ENCODE measurements at places on chromosomes 6 and 20. TPM values are rescaled to one million over a fixed set of nuclear protein-coding genes. Genes with fewer than 3 reads are reported as not detected.
A peak's percentile ranks its signal among the peaks of the same experiment; 100 is the strongest.

Gene CRISP2
- total RNA-seq, result not detected

Gene TPD52L2
- 96.3 TPM for total RNA-seq

DNA sequence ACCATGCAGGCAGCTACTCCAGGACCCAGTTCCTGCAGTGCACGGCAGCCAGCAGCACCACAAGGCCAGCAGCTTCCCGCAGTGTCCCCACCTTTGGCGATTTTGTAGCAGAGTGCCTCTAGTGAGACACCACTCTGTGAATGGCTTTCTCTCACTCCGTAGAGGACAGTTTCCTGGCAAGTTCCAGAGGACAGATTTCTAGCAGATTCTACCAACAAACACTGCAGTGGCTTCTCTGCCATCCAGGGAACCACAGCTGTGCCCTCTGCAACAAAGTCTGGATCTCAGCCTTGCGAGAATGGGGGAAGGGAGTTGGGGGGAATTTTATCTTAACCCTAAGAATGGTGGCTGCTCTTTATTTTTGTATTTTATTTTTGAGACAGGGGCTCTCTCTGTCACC is 28.7 kb downstream of the SNHG17 start:
- no peak for DNase-seq

- DNase-seq, result no peak
Measured at GRCh38 chr6:6771224-6771945, 182.9 kb downstream of the LY86 start.

Gene OPN5
- not detected for total RNA-seq

GRCh38 chr6:123316733-123317323 is 319.9 kb downstream of the TRDN start:
- DNase-seq, result peak; percentile 35

GRCh38 chr6:139256087-139256486 is 35.7 kb downstream of the TXLNB start:
- DNase-seq, result no peak

- no peak for DNase-seq
Measured at GRCh38 chr6:110784610-110784979, 30.7 kb downstream of the CDK19 start.

DNA sequence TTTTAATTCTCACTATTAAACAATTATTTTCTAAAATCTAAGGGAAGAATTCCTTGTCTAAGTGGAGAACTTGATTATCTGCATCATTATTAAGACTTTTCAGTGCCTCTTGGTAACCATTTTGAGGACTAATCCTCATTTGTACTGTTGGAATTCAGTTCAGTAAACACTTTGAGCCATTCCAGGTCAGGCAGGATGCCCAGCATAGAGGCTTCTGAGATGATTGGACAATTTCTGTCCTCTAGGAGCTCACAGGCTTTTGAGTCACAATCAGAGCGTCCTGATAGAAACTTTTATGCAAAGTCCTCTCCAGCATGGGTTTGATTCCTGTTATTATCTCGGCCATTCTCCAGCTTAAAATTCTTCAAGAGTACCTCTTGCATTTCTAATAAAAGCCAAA is 1304.6 kb downstream of the EPHA7 start:
- DNase-seq, result no peak

Gene LBP
- under 0.01 TPM for total RNA-seq

Gene TOX2
- total RNA-seq, result 1.7 TPM

Gene MYB
- not detected for total RNA-seq

Gene DOK5
- total RNA-seq, result 0.20 TPM

GRCh38 chr20:43590036-43590391 is 723 bp upstream of the IFT52 start:
- peak; percentile 3 for DNase-seq

DNA sequence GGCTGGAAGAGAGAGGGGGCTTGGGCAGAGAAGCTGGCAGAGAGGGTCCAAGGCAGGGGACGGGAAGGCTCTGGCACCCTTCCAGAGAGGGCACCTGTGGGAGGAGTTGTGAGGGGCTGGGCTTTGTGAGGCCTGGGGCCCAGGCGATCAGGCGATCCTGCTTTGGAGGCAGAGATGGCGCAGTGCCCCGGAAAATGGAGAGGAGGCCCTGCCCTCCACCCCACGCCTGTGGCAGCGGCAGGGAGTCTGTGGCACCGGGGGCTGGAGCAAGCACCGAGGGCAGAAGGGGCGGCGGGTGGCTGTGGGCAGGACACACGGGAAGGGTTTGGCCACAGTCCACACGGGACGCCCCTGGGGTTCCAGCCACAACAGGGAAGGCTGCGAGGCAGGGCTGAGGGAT is 36.5 kb upstream of the FNDC1 start:
- DNase-seq, result no peak

Gene LTA
- total RNA-seq, result not detected

DNA sequence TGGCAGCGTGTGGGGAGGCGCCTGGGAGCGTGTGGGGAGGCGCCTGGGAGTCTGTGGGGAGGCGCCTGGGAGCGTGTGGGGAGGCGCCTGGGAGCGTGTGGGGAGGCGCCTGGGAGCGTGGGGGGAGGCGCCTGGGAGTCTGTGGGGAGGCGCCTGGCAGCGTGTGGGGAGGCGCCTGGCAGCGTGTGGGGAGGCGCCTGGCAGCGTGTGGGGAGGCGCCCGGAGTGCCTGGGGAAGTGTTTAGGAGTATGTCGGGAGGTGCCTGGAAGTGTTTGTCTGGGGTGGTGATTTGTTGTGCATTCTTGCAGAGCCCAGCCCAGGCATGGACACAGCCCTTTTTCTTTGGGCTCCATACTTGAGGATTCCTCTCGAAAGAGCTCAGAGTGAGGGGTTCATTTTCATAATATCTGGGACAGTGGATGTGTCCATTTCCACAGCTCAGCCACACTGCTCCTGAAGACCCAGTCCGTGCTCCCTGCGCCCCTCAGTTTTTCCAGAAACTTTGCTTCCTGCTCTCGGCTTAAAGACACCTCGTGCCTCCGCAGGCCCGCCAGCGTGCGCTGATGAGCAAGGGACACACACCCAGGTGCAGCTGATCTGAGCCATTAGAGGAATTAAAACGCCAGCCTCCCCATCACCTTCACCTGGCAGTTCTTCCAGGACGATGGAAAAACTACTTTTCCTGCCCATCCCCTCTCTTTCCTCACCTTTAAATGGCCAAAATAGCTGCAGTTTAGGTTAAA is 172.2 kb upstream of the THBS2 start:
- no peak for DNase-seq

Gene SYCP2L
- total RNA-seq, result not detected

DNA sequence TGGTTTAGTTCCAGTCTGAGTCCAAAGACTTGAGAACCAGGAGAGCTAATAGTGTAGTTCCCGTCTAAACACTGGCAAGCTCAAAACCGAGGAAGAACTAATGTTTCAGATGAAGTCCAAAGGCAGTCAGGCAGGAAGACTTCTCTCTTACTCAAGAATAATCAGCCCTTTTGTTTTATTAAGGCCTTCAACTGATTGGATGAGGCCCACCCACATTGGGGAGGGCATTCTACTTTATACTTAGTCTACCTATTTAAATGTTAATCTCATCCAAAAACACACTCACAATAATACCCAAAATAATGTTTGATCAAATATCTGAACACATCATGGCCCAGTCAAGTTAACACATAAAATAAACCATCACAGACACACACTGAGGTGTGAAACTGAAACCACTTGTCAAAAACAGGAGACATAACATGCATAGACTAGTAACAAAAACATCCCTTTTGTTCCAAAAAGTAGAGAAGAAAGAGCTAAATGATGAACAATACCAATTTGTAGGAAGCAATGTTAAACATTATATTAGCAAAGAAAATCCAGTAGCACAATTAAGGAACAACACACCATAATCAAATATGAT is 50.2 kb upstream of the SENP6 start:
- no peak for DNase-seq

DNA sequence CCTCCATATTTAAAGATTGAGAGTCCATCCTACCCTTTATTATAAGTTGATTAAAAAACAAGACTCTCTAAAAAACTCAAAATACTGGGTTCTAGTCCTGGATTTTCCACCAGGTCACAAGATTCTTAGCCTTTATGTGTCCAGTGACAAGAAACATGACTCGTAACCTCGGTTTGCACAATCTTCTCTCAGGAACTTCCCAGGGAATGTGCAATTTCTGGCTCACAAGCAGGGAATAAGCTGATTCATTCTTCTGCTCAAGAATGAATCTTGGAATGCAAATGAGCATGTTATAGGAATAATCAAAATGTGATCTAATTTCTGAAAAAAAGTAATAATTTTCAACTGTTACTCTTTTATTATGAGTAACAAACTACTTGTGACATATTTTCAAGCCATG is 45.1 kb downstream of the OGFRL1 start:
- DNase-seq, result peak; percentile 73

DNA sequence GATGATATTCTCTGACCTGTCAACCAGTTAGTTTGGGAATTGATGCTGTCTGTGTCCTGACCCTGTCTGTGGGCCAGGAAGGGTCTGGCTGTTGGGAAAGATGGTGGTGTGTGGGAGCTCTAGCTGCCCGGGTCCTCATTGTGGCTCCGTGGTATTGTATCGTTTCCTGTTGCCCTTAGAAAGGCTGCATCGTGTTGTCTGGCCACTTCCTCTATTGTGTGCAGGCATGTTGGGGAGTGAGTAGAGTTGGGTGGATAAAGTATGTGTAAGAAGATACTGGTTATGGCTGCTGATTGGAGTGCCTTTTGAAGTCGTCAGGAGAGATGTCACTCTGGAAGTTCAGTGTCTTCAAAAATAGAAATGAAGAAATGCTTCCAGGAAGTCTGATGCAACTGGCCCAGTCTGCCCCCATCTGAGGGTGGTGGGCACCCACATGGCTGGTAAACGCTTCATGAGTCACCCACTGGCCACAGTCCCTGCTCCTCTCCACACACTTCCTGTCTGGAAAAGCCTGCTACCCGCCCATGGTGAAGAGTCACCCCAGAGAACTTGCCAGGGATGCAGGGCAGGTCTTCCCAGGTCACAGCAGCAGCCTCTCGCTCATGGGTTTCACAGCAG is 27.9 kb downstream of the PPARD start:
- DNase-seq, result peak; percentile 89

GRCh38 chr6:26594730-26595632 is 1.8 kb upstream of the ABT1 start:
- DNase-seq, result peak; percentile 32

Gene IPCEF1
- total RNA-seq, result 1.3 TPM

Gene PSORS1C1
- total RNA-seq, result 6.7 TPM

GRCh38 chr20:14064921-14065320 is 69.6 kb downstream of the MACROD2 start:
- no peak for DNase-seq

DNA sequence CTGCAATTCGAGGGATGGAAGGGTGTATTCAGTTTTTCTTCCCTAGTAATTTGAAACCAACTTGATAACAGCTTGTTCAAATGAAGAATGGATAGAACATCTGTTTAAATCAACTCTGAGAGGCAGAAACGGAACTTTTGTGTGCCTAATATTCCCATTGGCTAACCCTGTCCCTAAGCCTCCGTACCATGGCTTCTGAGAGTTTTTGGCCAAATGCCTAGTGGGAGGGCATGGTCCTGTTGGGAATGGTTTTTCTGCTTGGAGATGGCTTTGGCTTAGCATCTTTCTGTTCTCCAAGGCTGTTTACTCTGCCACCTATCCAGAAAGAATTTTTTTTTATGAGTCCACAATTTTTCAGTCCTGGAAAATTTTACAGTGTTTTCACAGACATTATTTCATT is 126.7 kb upstream of the MLIP start:
- DNase-seq, result peak; percentile 8

DNA sequence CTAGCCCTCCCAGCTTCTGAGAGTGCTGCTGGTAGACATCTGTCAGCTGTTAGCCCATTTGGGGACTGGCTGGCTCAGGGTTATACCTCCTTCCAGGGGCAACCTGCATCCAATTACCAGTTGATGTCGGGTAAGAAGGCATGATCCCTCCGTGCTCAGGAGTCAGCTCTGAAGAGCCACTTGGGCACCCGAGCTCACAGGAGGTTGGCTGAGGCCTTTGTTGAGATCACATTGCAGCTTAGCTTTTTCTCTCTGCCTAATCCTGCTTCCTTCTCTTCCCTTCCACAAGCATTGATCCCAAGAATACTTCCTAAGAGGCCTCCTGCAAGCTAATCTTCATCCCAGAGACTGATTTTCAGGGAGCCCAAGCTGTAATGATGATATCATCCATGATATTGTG is 35.5 kb downstream of the SCP2D1 start:
- DNase-seq, result no peak

DNA sequence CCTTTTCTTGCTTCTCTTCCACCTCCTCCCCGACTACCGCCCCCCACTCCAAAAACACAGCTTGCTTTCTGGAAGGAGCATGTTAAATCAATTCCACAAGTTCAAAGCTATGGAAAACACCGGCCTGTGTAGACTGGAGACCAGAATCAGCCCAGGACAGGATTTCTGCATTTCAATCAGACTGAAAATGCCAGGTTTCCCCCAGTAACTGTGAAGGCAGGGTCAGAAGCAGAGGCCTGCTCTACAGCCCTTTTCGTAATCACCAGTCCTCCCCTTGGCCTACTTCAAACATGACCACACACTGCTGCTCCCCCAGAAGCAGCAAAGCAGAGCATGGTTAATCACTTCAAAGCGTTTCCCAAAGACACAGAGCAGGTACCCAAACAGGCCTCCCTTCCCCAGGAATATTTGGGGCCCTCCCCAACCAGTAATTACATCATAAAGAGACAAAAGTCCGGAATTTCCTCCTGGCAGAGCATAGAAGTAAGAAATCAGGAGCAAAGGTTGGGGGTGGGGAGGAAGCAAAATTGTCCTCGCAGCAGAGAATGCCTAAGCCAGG is 38.4 kb downstream of the ZMYND8 start:
- DNase-seq, result peak; percentile 59

- no peak for DNase-seq
Measured at GRCh38 chr6:119055069-119055468, 23.4 kb downstream of the FAM184A start.

DNA sequence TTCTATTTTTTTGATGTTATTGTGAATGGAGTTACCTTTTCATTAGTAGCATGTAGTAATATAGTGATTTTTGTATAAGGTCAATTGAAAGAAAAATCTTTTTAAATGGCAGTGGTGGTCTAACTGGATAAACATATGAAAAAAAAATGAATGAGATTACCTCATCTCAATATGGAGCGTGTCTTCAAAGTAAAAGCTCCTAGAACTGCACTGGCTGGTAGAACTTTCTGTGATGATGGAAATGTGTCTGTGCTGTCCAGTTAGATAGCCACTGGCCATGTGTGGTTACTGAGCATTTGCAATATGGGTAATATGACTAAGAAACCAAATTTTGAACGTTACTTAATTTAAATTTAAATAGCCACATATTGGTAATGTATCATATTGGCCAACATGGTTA is 44.1 kb downstream of the MRAP2 start:
- DNase-seq, result no peak

DNA sequence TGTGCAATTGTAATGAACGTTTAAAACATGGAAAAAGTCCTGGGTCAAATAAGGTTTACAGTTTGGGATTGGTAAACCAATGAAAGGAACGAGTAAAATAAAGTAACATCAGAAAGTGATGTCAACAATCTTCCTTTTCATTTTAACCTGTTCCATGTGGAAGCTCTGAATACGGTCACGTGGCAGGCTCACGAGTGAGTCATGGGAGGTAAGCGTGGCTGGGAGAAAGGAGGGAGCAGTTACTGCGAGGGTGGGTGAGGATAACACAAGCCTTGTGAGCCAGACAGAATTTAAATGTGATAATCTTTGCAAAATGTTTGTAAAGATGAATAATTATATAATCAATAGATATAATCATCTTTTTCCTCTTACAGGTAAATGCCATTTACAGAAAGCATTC is 171.3 kb upstream of the HDAC2 start:
- DNase-seq, result no peak

- DNase-seq, result no peak
Measured at GRCh38 chr6:119325559-119326265, 23.8 kb downstream of the MAN1A1 start.

Data from lung microvascular endothelial cell (primary cell).